Right ventricle myocardium superior (tissue), 1 donor: ENCODE measurements at places on chromosomes 4 and X.

DNA sequence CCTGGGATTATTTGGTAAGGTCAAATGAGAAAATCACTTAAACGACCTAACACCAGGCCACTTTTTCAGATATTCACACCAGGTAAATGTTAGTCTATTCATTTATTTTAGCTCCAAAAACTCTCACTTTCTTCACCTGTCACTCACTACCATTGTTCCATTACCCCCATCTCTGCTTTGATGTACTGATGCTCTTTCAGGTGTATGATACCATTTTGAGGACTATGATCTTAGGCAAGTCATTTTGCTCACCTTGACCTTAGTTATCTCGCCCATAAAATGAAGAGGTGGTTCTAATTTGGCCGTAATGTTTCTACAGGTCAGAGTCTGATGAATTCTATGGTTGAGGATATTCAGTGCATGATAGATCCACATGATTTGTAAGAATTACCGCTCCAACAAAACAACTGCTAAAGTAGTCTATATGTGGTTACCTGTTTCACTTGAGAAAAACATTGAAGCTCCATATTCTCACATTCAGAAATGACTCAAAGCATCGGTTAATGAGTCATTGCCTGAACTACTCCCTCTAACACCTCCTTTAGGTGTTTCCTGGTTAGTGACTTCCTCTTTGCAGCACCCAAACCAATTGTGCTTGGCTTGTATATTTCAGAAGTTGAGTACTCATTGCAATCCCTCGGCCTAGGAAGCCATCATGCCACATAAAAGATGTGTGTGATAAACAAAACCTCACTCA lies 4.5 kb downstream of the DTHD1 start:
- no peak for DNase-seq

DNA sequence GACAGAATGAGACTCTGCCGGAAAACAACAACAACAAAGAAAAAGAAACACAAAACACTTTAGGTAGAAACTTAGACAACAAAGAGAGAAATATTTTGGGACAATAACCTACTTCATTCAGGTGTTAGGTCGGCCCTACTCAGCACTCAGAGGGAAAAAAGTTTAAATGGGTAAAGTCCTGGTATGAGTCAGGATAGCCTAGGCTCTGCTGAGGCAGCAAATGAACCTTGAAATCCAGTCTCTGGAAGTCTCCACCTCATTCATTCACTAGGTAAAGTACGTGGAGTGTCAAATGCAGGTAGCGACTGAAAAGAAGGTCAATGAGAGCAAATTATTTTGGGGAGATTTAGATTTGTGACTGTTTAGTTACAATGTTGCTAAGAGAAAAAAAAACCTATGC lies 127.4 kb downstream of the FHDC1 start:
- no peak for DNase-seq

DNA sequence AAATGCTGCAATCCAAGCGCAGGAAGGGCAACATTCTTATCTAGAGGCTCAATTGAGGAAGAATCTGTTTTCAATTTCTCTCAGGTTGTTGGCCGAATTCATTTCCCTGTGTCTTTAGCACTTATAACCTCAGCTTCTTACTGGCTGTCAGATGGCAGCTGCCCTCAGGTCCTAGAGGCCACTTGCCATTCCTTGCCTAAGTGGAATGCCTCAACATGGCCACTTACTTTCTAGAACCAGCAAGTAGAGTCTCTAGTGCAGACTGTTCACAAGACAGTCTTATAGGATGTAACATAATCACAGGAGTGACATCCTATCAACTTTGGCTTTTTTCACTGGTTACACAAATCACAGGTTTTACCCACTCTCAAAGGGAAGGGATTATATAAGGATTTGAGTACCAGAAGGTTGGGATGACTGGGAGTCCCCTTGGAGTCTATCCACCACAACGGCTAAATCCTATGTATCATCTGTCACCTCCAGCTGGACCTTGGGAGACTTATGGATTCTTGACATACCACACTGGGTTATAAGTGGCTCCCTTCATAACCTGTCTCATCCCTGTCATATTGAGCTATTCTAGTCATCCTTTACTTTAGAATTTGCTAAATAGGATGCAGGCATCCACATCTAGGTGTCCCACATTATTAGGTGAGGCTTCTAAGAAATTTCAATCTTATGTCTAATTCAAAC lies 297.9 kb upstream of the CTSO start:
- no peak for DNase-seq

DNA sequence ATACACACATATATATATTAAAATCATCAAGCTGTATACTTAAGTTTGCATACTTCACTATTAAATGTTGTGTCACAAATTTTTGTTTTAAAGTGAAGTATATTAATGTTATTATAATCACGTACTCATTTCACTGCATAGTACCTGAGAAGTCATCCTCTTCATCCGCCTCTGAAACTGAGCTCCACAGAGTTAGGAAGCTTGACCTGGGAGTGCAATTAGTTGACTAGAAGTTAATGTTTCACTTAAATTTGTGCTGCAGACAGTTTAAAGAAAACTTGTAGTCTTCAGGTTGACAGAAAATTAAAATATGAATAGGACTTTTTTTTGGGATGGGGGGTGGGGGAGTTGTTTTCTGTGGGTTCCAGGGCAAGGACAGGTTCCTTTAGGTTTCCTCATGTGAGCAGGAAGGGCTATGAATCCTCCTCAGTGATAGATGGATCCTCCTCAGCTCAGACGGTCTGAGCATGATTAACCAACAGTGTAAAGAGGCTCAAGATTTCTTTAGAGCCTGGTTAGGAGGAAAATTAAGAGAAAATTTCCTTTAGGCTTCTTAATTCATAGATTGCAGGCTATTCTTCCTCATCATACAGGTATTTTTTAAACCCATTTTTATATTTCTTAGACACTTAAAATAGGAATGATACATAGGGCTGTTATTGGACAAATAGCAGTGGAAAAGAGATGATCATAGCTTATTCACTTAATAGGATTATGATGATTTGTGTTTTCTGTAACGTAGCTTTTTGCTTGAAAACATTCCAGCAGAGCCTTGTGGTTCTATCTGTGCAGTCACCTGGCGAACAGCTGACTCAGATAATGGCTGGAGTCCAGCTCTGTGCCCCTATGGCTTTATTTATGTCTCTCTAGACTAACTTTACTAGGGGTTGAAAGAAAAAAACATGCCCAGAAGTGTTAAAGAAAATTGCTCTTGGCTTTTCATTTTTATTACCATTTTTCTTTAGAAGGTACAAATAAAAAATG lies 102.7 kb downstream of the SLC4A4 start:
- no peak for DNase-seq

DNA sequence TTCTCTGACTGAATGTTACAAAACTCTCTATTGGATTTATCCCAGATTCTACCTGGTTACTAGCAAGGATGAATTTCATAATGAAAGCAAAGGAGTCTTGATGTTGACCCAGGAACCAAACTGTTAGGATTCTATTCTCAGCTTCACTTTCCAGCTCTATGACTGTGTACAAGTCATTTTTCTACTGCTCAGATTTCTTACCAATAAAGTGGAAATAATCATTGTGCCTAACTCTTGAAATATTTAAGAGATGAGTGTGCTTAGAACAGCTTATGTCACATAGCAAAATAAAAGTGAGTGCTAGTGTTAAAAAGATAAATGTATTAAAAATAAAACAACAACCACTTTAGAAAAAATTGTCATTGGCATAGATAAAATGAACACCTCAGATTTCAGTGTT lies 45.6 kb downstream of the EPHA5 start:
- DNase-seq: no peak

DNA sequence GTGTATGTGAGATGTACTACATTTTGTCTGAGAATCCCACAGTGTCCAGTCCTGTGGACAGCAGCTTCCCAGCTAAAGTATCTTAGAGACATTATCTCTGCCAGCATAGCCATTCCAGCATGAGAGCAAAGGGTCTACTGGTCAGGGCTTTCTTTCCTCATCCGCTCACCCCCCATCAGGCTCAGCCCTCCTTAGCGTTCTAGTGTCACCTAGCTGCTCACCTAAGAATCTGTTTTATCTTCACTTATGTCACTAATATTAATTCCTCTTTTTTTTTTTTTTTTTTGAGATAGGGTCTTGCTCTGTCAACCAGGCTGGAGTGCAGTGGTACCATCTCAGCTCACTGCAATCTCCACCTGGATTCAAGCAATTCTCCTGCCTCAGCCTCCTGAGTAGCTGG lies 15.6 kb downstream of the RUFY3 start:
- no peak for DNase-seq

DNA sequence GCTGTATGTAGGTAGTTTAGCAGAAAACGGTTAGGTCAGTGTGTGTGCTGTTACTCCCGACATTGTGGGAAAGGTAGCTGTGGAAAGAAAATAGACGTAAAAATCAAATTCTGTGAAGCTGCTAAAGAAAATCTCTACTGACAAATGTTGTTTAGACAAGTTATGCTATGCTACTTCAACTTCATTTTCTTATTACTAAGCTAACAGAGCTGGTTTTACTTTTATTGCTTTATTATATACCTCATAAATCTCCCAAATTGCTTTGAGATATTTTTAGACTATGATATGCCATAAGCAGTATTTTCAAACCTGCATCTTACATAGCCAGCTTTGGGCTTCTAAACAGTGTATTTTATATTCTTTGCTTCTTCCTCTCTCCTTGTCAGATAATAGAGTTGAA lies 108.2 kb upstream of the PACRGL start:
- DNase-seq: no peak

- DNase-seq: no peak
Observed at GRCh38 chr4:112648263-112649054, 11.5 kb downstream of the LARP7 start.

DNA sequence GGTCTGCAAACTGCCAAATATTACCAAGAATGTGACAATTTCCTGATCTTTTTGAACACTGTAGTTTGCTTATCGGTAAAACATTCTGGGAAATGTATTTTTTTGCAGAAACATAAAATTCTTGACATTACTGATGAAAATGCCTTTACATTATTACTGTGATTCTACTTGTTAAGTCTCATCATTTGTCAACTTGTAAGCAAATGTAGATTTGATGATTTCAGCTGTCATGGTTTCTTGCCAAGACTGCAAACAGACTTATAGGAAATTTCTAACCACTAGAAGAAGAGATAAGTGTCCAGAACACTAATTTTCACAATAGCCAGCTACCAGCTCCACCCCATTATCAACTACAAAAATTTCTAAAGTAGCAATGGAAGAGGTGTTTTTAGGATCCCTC lies 560.4 kb downstream of the STPG2 start:
- DNase-seq: no peak

DNA sequence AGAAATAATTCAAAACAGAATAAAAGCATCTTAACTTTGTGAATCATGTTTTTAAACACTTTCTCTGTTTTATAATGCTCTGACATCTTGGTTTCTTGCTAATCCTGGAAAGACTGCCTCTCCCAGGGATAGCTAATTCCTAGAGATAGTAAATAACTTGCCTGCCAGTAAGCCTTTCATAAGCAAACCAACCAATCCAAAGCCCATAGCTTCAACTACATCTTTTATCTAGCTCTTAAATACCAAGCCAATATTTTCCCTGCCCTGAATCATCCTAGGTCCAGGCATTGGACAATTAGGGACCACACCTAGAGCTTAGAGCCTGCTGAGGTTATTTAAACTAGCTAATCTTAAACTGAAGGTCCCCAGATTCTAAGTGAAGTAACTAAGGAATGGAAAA lies 223.7 kb upstream of the DIPK2B start:
- DNase-seq: no peak

DNA sequence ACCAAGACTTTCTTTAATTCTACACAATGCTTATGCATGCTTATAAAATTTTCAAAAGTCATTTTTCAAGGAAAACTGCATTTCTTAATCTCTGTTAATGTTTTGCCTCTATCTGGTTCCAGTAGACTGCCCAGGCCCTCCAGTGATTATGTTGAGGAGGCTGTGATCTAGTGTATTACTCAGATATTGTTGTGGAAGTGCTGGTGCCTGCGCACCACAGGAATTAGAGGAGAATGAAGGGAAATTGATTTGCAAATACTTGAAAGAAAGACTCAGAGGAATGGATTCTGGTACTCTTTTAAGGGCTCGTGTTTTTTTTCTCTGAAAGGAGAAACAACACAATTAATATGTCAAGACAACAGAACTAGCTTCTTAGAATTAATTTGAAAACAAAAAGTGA lies 1015.1 kb downstream of the RPA4 start:
- no peak for DNase-seq

- no peak for DNase-seq
Observed at GRCh38 chr4:113276464-113277170, 227.2 kb downstream of the ANK2 start.

GRCh38 chrX:43866423-43866822 lies 15.8 kb downstream of the MAOB start:
- no peak for DNase-seq

- peak; percentile 32 for DNase-seq
Observed at GRCh38 chrX:21657318-21658151, 595 bp downstream of the KLHL34 start.

GRCh38 chr4:73452953-73453700 lies 17.1 kb downstream of the AFP start:
- no peak for DNase-seq

- peak; percentile 91 for DNase-seq
Observed at GRCh38 chr4:15149839-15150592, 147.7 kb downstream of the CPEB2 start.

GRCh38 chr4:96120206-96120605 lies 280.3 kb downstream of the PDHA2 start:
- DNase-seq: no peak

GRCh38 chrX:101931136-101931487 lies 715 bp downstream of the ZMAT1 start:
- no peak for DNase-seq

DNA sequence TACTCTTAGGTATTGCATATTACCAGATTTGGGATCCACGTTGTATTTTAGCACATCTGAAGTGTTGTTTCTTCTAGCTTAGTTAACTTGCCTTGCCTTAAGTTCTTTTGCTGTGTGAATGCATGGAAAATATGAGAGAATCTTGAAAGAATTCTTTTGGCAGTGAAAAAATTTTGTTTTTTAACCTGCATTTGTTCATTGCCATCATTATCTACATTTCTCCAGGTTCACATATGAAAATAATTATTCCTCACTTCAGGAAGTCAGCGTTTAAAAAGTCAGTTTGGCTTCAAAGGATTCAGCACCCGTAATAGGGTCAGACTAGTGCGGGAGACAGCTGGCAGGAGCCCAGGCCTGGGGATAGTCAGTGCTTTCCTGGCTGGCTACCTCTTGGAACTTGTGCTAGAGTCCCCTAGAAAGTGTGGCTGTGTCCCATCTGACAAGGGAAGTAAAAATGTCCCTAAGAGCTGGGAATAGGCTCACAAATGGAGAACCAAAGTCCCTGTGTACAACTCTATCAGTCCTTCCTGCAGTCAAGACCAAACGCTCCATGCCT lies 251.9 kb upstream of the KLF3 start:
- DNase-seq: peak; percentile 47

GRCh38 chrX:38332505-38332904 lies 5.2 kb upstream of the RPGR start:
- DNase-seq: no peak

DNA sequence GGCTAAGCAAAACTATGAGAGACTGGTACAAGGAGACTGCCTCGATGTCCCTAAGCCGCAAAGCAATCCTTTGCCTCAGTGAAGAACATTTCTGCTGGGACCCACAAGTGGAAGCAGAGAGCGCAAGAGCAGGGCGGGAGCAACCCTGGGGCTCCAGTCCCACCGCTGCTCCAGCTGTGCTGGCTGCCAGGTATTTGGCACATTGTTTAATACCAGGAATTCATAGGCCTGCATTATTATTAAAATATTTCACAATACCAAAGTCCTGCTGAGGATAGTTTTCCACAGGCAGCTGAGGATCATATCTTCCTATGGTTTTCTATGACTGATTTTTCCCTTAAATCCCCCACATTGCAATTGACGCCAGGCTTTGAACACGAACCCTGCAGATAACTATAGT lies 163.5 kb upstream of the TLL1 start:
- DNase-seq: no peak

GRCh38 chr4:152181150-152181549 lies 354.7 kb downstream of the FBXW7 start:
- no peak for DNase-seq
